ENCODE measurements at places on chromosomes 7 and 10. TPM values are rescaled to one million over a fixed set of nuclear protein-coding genes. Genes with fewer than 3 reads are reported as not detected.

Gene SYT15
- 14.5 TPM for total RNA-seq

Gene CLCN1
- not detected for total RNA-seq

Gene C7orf33
- total RNA-seq = not detected

Gene ANXA8L1
- total RNA-seq = 0.27 TPM

Gene LHFPL3
- not detected for total RNA-seq

Gene TMEM229A
- not detected for total RNA-seq

Gene VWDE
- not detected for total RNA-seq

Gene TMEM26
- total RNA-seq = 1.9 TPM

Gene NUP42
- 25.6 TPM for total RNA-seq

Gene SPACDR
- total RNA-seq = not detected

Gene ADAM12
- total RNA-seq = 166 TPM

Gene MPP7
- 20.1 TPM for total RNA-seq

Gene ERVW-1
- total RNA-seq = not detected

Gene RAPGEF5
- total RNA-seq = 0.53 TPM

Gene RNF32
- total RNA-seq = 0.52 TPM

Gene ATP6V0A4
- 0.70 TPM for total RNA-seq

Gene ADARB2
- total RNA-seq = 6.6 TPM

Gene C10orf95
- not detected for total RNA-seq

Gene TEX36
- not detected for total RNA-seq

Gene LIPJ
- not detected for total RNA-seq

Gene TFR2
- total RNA-seq = 0.87 TPM

Gene CD36
- total RNA-seq = 0.39 TPM

Gene SOSTDC1
- total RNA-seq = not detected

Gene CCSER2
- 74.2 TPM for total RNA-seq

Gene NCF1
- total RNA-seq = not detected

Gene HECW1
- total RNA-seq = 0.65 TPM

Gene MYO1G
- total RNA-seq = 0.05 TPM

Gene POMZP3
- 7.6 TPM for total RNA-seq

Gene CACNB2
- 0.10 TPM for total RNA-seq

Gene CRTAC1
- 0.37 TPM for total RNA-seq

Gene SEMA3A
- 0.65 TPM for total RNA-seq

Gene SKAP2
- 4.8 TPM for total RNA-seq

Gene FBXL13
- total RNA-seq = 0.97 TPM

Data from chondrocyte (in vitro differentiated cells).